Activated naive CD4-positive, alpha-beta T cell (primary cell): ENCODE measurements at places on chromosomes 7 and 10.

GRCh38 chr7:25727446-25727845 lies 424.6 kb upstream of the NFE2L3 start:
- no peak for DNase-seq

DNA sequence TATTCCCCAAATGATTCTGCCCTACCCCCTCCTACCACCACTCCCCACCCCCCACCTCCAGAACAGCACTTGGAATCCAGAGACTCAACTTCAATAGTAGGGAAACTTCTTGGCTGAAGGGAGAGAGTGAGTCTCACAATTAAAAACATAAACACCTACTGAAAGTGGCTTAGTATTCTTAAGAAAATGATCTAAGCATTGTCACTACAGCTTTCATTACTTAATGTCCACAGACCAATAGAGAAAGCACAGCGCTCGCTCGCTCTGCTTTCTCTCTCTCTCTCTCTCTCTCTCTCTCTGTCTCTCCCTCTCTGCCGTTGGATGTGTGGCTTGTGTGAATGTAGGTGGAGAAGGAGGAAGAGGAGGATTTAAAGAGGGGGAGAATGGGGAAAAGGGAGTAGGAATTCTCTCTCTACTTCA lies 1.5 kb upstream of the SEMA3A start:
- DNase-seq = no peak

DNA sequence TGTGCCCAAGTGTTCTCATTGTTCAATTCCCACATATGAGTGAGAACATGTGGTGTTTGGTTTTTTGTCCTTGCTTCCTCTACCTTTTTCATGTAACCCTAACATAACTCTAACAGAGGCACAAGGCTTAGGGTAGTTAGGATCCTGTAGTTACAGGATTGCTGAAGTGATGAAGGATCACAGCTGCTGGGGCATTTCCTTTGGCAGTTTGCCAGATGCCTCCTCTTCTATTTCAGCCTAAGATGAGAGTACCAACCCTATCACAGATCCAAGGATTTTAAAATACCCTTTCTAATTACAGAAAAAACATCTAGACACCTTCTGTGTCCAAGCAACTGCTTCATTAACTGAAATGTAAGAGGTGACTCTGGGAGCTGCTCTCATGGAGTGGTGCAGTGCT lies 141.7 kb upstream of the COL1A2 start:
- DNase-seq = no peak

GRCh38 chr10:82813856-82814255 lies 938.9 kb downstream of the NRG3 start:
- DNase-seq = no peak

DNA sequence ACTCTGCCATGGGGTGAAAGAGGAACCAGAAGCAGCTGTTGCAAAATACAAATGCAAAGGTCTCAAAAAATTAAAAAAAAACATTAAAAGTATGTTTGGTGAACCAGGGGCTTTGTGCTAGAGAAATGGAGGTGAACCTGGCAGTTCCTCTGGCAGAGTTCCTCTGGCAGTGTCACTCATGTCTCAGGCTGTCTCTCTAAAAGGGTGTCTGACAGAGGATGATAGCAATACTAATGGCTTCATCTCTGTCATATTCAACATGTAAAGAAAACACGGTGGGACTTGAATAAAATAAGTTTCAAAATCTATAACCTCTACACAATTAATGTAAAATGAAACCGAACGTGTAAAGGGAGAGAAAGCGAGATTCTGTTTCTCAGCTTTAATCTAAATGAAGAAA lies 375.7 kb upstream of the VWC2 start:
- DNase-seq = no peak

DNA sequence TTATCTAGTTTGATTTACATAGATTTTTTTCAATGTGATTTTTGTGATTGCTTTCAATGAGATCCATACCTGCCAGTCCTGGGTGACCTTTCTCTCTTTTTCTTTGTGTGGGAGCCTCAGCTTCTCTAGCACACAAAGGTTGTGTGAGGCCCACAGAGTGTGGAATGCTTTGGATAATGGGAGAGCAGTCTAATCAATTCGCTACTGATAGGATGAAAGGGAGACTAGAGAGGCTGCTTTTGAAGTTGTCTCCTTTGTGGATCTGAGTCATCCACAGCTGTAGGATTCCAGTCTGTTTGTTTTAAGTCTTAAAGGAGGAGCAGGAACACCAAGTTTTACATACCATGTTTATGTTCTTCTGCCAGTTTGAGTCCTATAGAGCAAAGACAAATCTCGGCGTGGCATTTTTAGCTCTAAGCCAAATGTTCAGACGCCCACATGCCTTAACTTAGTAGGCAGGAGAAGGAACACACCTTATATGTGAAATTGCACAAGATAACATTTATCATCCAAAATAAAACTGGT lies 330.0 kb downstream of the ARL4A start:
- DNase-seq = no peak

DNA sequence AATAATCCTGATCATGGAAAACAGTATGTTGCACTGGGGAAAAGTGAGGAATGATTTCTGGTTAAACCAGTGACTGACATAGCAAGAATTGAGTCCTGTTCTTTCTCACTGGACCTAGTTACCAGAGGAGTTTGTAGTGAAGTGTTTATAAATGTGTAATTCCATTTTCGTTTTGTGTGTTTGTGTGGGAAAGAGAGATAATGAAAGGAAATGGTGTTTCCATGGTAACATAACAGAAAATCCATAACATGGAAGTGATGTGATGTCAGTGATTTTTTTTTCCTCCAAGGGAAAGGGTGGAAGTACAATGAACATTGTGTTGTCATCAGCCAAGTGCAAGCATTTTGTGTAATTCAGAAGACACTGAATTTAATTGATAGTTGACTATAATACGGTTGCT lies 283.9 kb downstream of the PLXDC2 start:
- no peak for DNase-seq

DNA sequence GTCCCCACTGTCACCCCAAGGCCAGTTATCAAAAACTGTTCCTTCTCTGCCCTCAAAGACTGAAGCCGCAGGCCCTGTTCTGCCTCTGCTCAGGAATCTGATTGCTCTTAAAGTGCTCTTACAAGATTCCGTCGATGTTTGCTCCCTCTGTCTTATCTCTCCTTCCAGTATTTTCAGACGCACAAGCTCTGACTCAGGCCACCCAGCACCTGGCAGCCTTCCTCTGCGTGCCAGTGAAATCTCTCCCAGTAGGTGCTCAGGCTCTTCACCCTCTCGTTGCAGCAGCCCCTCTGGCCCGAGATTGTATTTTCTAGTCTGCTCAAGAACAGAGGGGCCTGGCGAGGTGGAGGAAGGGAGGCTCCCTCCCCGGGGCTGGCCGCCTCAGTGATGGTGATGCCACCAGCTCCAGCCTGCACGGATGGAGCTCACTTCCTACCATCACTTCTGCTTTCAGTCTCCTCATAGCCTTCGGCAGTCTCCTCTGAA lies 276.2 kb downstream of the USP6NL start:
- no peak for DNase-seq

GRCh38 chr7:55191926-55192692 lies 173.0 kb upstream of the LANCL2 start:
- DNase-seq = no peak

DNA sequence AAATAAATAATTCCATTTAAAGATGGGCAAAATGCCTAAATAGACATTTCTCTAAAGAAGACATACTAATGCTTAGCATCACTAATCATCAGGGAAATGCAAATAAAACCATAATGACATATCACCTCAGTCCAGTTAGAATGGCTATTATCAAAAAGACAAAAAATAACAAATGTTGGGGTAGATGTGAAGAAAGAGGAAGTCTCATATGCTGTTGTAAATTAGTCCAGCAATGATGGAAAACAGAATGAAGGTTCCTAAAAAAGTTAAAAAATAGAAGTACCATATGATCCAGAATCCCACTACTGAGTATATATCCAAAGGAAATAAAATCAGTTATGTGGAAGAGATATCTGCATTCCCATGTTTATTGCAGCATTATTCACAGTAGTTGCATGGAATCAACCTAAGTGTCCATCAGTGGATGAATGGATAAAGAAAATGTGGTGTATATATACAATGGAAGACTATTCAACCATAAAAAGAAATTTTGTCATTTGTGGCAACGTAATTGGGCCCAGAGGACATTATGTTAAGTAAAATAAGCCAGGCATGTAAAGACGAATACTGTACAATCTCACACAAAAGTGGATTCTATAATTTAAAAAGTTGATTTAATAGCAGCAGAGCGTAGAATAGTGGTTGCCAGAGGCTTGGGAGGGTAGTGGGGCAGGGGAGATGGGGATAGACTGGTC lies 52.0 kb downstream of the TCAF1 start:
- DNase-seq = no peak

DNA sequence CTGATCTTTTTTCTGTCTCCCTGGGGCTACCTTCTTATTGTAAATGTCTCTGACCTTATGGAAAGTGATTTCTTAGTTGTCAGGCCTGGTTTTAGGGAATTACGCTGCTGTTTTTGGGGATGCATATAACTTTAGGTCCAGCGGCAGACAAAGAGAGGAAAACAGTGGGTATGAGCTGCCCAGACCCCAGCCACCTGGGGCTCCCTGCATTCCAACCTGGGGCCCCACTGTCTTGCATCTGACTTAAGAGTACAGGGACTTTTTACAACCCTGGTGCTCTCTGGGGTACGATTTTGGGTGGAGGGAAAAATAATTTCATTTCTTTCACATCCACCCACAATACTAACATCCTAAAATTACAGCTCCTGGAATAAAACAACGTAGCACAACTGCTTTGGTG lies 119.4 kb downstream of the PRPF18 start:
- no peak for DNase-seq

DNA sequence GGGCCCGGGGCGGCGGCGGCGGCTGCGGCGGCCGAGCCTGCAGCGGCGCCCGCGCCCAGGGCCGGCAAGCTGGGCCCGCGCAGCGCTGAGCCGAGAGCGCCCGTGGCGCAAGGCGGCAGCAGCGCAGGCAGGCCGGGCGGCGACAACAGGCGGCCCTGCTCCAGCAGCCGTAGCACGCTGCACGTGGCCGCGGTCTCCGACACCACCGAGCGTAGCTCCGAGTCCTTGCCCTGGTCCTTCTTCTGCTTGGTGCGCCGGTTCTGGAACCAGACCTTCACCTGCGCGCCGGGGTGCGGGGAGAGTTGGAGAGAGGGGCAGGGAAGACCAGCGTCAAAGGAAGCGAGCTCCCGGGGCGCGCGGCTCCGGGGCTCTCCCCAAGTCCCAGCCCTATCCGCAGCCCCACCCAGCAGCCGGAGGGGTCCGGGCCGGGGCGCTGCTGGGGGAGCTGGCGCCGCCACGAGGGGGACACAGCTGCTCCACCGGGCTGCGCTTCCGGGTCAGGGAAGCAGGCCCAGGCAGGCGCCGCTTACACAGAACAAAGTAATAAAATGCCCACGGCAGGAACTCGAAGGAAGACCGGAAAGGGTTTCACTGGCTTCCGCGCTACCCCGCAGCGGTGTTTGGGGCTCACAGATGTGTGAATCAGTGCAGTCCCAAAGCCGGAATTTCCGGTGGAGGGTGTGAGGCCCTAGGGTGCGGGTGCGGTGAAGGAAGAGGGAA lies 3.6 kb downstream of the VAX1 start:
- no peak for DNase-seq

DNA sequence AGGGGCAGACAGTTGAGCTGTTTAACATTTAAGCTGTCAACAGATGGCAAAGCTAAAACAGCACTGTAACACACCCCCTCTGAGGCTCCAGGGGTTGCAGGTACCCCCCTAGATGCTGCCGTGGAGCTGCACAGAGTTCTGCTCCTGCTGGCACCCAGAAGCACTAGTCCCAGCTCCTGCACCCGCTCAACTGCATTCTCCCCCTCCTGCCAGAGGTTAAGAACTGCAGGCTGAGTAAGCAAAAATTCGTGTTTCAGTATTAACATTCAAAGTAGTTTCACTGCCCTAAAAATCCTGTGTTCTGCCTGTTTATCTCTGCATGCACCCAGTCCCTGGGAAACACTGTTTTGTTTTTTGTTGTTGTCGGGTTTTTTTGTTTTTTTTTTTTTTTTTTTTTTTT lies 790.8 kb upstream of the KCND2 start:
- DNase-seq = no peak

GRCh38 chr7:134126146-134126545 lies 994 bp upstream of the LRGUK start:
- no peak for DNase-seq

DNA sequence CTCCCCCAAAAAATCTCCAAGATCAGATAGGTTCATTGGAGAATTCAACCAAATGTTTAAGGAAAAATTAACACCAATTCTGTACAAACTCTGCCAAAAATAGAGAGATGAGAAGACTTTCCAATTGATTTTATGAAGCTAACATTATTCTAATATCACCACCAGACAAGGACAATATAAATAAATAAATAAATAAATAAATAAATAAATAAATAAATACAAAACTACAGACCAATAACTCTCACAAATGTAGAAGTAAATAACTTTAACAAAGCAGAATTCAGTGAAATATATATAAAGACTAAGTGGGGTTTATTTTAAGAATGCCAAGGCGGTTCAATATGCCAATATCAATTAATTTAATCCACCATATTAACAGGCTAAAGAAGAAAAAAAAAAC lies 425.9 kb upstream of the GHITM start:
- no peak for DNase-seq

- DNase-seq = no peak
These were observed 126.4 kb downstream of the JCAD start for GRCh38 chr10:29932991-29933390.

GRCh38 chr7:140042386-140042670 lies 20.4 kb downstream of the PARP12 start:
- no peak for DNase-seq

DNA sequence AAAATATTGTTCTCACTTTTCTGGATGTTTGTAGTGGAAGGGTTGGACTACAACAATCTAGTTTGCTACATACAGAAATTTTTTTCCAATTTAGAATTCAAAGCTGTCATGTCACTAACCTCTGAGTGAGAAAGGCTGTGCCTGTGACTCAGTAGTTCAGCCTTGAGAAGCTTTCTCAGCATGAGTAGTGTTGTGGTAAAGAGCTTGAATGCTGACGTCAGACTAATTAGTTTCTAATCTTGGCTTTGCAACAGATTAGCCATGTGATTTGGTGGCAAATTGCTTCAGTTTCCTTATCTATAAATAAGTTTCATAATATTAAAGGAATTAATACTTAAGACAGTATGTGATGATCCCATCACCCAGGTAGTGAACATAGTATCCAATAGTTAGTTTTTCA lies 83.8 kb downstream of the ABCA13 start:
- no peak for DNase-seq

- DNase-seq = no peak
These were observed 97.5 kb upstream of the ZNF746 start for GRCh38 chr7:149595078-149595477.

GRCh38 chr7:90668992-90669391 lies 72.9 kb downstream of the CDK14 start:
- DNase-seq = no peak
